RPMI8226 (cell line): ENCODE measurements at places on chromosomes 4 and X.

DNA sequence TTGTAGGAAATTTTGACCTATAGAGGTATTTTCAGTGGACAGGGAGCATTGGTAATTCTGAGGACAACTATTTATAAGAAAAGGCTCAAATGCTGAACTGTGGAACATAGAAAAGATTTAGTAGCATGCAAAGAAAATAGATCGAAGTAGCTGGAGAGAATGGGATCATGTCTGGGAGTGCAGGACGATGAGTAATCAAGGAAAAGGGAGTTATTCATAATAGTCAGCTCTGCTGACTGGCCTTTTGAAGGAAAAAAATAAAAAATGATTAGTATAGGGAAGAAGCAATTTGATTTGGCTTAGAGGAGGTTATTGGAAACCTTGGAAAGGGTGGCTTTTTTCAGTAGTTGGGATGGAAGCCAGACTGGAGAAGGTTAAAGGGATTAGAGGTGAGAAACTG lies 22.9 kb upstream of the ANK2 start:
- DNase-seq: no peak

DNA sequence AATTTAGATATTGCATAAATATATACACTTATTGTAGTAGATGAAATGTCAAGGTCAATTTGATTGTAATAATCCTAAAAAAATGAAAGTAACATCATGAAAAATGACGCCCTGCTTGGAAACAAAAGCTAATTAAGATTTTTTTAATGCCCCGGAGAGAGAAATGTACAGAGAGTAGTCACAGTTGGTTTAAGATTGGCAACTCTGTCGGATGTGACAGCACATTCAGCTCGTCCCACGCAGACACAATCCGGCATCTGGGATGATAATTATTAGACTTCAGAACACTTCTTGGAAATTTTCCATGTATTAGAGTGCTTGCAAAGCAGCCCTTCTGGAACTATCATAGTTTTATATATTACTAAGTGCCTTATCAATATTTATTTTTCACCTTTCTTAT lies 478.0 kb downstream of the PDHA2 start:
- DNase-seq: no peak

- peak; percentile 67 for DNase-seq
These were observed 222.4 kb downstream of the CRLF2 start for GRCh38 chrX:989959-990510.

- DNase-seq: no peak
These were observed 98.4 kb downstream of the PRSS12 start for GRCh38 chr4:118254368-118254767.

DNA sequence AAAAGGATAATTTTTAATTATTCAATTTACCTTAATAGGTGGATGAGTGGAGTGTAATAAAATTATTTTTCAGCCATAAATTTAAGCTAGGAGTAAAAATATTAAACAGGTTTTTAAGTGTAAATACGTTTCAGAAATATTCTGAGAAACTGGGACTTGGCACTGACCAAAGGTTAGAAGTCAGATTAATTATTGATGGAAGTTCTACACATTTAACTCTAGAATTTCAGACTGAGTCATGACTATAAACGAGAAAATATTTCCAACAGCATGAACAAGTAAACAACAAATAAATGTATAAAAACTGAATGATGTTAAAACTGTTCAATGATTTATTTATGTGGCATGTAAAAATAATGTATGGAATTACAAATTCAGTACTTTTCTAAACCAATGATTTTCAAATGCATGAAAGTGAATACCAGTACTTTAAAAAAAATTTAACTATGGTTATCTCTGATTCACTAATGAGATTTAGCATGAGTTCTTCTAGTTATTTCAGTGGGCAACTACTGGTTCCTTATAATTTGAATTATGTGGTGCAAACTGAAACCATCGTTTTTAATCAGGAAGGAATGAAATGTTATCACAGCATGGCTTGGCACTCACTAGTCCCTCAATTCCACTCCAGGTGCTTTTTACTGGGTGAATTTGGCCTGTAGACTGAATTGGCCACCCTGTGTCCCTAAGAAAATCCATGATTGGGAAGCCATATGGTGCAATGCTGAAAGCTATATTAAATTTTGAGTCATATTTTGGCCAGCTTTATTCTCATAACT lies 244.2 kb downstream of the FSTL5 start:
- no peak for DNase-seq

DNA sequence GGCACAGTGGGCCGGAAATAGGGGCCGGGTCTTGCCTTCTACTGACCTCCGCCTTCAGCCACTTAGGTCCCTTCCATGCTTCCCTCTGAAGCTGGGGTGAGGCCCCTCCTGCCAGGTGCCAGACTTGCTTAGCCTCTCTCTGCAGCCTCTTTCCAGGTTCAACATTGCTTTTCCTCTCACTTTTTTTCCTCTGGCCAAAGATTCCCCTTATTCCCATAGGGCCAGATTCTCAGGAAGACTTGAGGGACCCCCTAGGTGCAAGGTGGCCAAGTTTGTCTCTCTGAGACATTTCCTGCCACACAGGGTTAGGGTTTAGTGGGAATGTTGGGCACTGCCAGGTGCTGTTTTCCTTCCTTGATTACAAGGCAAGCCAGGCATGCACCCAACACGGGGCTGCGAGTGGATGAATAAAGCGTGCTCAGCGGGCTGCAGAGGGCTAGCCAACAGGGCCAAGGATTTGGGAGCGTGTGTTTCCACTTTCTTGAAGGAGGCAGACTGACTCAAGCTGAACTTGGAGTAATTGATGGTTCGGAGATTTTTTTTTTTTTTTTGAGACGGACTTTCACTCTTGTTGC lies 7.6 kb upstream of the GJB1 start:
- DNase-seq: no peak
